ENCODE measurements at places on chromosomes 5 and 9.

GRCh38 chr9:30746589-30746988 lies 1637.9 kb upstream of the ACO1 start:
- DNase-seq: no peak

- DNase-seq: no peak
Observed at GRCh38 chr9:23120630-23121029, 674.0 kb downstream of the DMRTA1 start.

- no peak for DNase-seq
Observed at GRCh38 chr9:9792144-9792857, 820.5 kb downstream of the PTPRD start.

GRCh38 chr5:160547061-160547460 lies 125.4 kb downstream of the PTTG1 start:
- no peak for DNase-seq

- no peak for DNase-seq
Observed at GRCh38 chr9:121242219-121242958, 25.6 kb upstream of the GSN start.

- no peak for DNase-seq
Observed at GRCh38 chr9:130927995-130928900, 10.8 kb downstream of the FIBCD1 start.

DNA sequence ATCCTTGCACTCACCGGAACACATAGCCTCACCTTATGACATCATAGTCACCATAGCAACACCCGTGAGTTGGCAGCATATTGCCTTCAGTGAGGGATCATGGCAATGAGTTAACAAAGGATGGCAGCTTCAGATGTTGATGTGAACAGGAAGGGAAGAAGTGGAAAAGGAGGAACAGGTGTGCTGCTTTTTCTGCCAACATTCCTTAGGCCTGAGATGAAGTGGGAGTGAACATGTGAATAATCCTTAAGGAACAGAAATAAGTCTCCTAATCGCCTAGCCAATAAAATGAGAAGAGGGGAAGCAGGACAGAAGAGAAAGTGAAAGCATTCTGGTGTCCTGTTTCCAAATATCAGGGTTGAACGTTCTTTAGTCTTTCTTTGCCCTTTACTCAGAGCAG lies 360.0 kb downstream of the BRINP1 start:
- no peak for DNase-seq

- no peak for DNase-seq
Observed at GRCh38 chr5:141672841-141673813, 8.9 kb downstream of the ARAP3 start.

- no peak for DNase-seq
Observed at GRCh38 chr9:117671468-117671867, 32.7 kb upstream of the TLR4 start.

GRCh38 chr9:118281772-118282171 lies 577.6 kb downstream of the TLR4 start:
- DNase-seq: no peak

DNA sequence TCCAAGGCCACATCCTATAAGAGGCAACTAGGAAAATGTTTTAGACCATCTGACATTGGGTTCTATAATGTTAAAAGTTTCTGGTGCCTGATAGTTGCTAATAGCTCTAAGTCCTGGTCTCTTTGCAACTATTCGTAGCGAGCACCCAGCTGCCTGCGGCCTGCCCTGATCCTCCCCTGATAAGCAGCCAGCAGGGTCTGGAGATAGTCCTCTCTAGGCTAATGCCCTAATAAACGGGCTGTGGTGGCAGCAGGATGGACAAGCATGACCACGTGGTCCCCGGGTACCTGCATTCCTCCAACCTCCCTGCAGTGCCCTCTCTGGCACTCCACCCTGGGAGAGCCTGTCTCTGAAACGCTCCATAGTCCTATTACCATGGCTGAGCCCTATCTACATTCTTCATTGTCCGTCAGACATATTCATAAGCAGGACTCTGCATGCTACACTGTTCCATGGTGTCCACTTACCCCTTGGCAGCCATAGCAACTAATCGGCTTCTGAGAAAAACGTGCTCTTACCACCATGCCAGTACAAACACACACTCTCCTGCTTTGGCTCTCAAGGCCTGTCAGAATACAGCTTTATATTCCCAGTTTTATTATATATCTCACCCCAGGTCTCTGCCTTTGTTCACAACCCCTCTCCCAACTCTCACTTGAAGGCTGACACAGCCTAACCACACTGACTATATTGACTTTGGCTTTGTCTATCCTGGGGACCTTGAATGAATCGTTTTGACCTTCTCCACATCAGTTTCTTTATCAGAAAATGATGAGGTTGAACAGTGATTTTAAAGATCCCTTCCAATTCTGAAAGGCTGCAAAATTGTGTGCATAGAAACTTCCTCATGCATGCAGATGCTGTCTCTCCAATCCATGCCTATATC lies 49.9 kb upstream of the DAPK1 start:
- DNase-seq: no peak

- DNase-seq: no peak
Observed at GRCh38 chr5:55865831-55866230, 14.7 kb downstream of the IL31RA start.

- DNase-seq: no peak
Observed at GRCh38 chr5:10735569-10736276, 25.3 kb downstream of the DAP start.

DNA sequence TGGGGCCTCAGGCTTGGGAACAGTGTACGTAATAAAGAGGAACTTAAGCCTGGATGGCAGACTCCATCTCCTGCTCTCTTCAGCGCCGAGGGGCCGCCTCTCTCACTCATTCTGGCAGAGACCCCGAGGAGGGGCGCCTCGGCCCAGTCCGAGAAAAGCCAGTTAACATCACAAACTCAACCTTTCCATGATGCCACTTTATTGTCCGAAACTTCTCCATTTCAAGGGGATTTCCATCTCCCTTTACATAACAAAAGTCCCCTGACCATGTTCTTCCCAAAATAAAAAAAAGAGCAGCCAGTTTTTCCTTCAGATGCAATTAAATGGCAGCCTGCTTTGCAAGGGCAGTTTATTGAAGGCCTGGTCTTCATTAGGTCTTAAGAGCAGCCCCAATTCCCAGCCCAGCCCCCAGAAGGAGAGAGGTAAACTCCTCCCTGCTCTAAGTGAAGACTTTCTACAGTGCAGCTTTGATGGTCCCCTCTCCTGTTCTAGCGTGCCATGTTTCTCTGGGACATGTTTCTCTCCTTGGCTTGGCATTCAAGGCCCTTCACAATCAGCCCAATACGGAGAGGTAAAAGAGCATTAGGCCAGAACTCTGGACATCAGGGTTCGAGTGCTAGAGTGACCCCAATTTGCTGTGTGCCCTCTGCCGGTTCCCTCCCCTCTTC lies 19.5 kb upstream of the RAB14 start:
- no peak for DNase-seq

DNA sequence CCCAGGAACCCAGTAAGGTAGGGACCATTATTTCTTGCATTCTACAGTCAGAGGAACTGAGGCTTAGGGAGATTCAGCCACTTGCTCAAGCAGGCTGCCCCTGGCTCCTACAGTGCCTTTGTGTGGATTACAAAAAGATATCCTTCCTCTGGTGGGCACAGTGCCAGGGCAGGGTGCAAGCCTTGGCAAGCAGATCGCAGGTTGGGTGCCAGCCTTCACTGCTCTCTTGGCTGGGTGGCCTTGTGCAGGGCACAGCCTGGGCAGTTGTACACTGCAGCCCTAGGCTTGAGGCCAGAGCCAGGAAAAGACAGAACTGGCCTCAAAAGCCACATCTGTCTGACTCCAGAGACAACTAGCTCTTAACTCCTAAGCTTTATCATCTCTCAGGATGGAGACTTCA lies 15.0 kb downstream of the DOCK2 start:
- DNase-seq: no peak

- no peak for DNase-seq
Observed at GRCh38 chr9:134774410-134774809, 106.2 kb upstream of the FCN2 start.

GRCh38 chr9:105993921-105994715 lies 299.8 kb downstream of the TMEM38B start:
- no peak for DNase-seq

DNA sequence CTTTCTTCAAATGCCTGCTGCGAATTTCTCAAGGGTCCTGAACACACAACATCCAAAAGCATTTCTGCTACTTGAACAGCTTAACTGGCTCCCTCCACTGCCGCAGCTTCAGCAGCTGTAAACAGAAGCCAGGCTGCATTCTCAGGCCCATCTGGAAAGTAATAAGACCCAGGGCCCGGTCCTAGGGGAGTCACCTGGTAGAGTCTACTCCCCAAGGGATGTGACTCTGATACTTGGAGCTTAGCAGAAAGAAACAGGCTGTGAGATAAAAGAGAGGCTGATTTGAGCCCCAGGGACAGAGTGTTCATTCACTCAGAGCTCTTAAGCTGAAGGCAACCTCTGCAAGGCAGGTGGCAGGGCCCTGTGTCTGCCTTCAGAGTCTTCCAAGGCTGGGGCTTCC lies 356.8 kb downstream of the SPOCK1 start:
- DNase-seq: no peak

DNA sequence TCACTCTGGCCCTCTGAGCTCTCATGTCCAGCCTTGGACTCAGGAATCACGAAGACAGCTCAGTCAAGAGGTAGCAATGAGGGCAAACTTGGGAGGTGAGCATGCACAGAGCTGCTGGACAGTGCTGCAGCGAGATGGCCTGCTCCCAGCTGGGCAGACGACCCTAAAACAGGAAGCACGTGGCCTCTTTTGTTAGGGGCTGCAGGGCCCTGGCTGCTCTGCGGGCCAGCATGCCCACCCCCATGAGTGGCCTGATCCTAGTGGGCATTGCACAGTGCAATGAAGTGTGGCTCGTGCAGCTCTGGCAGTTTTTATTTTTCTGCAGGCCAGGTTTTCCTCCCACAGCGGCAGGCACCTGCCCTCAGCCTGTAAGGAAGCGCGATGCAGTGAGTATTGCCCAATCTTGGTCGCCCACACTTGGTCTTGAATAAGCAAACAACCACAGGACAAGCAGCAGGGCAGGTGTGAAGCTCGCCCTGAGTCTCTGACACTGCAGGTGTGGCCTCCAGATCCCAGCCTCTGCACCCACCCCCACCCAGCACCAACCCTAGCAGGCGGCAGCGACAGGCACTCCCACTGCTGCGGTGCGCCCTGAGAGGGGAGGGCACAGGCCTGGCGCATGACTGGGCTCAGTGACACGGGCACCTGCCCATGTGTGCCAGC lies 60.8 kb downstream of the SEMA4D start:
- peak; percentile 28 for DNase-seq

DNA sequence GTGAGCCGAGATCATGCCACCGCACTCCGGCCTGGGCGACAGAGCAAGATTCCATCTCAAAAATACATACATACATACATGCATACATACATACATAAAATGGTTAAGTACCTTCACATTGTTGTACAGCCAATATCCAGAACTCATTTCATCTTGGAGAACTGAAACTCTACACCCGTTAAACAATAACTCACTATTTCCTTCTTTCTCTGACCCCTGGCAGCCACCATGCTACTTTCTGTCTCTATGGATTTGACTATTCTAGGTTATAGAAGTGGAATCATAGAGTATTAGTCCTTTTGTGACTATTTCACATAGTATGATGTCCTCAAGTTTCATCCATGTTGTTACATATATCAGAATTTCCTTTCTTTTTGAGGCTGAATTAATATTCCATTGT lies 9.6 kb upstream of the KIF27 start:
- DNase-seq: no peak

GRCh38 chr5:36305571-36306326 lies 4.0 kb upstream of the RANBP3L start:
- no peak for DNase-seq

GRCh38 chr9:134059188-134059641 lies 8.6 kb downstream of the BRD3 start:
- no peak for DNase-seq

DNA sequence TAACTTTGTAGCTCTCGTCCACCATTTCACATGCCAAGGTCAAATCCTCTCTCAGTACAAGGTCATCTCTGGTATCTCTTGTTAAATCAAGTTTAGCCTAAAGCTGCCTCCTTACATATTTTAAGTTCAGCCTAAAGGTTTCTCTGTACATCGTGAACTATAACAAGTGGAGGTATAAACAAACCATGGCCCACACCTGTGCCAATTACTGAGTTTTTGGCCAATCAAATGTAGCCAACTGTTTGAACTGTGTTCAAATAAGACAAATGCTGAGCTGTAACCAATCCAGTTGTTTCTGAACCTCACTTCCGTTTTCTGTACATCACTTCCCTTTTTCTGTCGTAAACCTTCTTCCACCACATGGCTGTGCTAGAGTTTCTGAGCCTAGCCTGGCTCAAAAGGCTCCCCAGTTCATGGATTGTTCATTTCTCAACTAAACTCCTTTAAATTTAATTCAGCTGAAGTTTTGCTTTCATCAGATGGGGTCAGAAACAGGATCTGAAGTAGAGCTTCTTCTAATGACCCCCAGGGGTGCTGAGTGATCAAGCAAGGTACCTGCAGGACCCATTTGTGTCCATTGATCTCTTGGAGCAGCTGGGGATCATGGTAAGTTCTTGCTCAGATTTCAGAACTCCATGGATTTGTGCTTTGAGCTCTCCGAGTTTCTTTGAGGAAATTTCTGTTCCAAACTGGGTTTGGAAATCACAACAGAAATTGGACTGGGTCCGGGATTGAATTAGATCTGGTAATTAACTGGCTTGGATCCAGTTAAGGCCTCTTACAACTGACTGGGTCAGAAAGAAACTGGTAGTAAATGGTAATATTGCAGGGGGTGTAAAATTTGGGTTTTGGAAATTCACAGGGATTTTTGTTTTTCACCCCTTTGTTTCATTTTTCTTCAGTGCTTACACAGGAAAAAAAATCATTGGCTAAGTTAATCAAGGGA lies 11.0 kb upstream of the NANS start:
- no peak for DNase-seq

DNA sequence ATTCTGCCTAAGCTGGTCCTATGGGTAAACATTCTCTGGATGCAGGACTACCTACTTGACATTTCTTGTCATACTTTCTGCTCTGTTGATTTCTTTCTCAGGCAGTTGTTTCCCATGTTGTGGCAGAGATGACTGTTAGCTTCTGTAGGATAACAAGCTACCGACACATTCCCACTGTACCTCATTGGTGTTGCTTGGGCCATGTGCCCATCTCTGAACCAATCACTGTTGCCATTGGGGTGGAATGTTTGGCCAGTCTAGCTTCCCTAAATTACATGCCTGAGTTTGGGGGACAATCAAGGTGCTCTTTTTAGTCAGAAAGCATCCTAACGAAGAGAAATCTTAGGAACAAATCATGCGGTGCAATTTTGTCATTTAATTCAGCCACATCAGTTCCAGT lies 212.0 kb downstream of the KDM4C start:
- DNase-seq: no peak

- no peak for DNase-seq
Observed at GRCh38 chr5:57768745-57769144, 286.1 kb upstream of the ACTBL2 start.

All from activated CD4-positive, CD25-positive, alpha-beta regulatory T cell treated with anti-CD3 and anti-CD28 coated beads, Interleukin-2, amount 50 U/mL, for 16 hours (primary cell).